Neural crest cell (in vitro differentiated cells): ENCODE measurements at places on chromosomes 7 and 10.

- no peak for DNase-seq
Observed at GRCh38 chr10:72858067-72858466, 35.5 kb upstream of the OIT3 start.

DNA sequence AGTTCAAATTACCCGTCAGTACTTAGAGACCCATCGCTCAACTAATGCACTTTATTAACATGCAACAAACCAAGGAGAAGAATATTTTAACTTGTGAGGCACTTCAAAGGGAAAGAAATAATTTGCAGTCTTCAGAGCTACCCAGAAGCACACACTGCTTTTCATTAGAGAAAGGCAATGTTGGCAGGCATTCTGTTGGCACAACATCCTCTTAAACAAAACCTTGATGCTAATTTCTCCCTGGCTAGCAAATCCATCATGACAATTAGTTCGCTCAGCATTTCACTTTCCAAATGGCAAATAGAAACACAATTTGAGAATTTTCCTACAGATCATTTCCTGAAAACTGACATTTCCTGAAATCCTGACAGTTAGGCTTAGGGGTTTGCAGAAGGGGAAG lies 155.6 kb upstream of the FAM13C start:
- no peak for DNase-seq

GRCh38 chr10:33421789-33422462 lies 87.5 kb upstream of the NRP1 start:
- DNase-seq, result no peak

DNA sequence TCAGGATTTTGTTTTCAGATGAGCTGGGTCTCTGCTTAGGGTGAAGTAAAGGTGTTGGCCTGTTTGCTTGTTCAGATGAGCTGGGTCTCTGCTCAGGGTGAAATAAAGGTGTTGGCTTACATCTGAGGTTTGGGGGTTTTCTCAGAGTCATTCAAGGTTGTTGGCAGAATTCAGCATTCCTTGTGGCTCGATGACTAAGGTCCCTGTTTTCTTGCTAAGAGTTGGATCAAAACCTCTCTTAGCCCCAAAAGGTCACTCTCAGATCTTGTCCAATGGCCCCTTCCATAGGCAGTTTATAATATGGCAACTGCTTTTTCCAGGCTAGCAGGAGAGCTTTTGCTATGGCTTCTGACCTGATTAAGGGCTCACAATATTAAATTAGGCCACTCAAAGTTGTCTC lies 106.6 kb downstream of the ADAM22 start:
- DNase-seq, result no peak

DNA sequence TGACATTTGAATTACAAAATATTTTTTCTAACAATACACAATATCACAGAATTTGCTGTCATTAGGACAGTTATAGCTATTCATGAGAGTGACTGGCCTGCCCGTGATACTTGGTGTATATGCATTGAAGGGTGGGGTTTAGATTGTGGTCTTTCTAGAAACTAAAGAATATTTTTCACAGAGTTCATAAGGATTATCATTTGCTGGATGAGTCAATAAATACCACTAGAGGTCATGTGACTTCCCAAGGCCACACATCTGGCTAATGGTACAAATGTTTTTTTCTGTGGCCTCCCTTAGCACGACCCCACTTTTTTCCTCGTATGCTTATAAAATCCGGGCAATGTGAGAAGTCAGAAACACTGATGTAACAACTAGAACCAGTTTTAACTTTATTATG lies 5.2 kb downstream of the OPTN start:
- DNase-seq, result no peak

DNA sequence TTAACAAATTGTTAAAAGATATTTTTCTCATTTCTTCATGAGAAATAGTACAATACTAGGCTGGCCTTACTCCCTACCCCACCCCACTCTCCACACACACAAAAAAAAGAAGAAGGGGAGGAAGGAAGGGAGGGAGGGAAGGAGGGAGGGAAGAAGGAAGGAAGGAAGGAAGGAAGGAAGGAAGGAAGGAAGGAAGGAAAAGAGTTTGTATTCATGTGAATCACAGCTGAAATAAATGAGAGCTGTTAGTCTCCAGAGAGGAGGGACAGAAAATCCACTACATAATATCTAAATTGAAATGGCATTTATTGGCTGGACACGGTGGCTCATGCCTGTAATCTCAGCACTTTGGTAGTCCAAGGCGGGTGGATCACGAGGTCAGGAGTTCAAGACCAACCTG lies 57.8 kb downstream of the SEMA3A start:
- no peak for DNase-seq

- DNase-seq, result no peak
Observed at GRCh38 chr7:44050915-44051560, 6.5 kb downstream of the DBNL start.

- no peak for DNase-seq
Observed at GRCh38 chr7:134599371-134599770, 47.3 kb upstream of the BPGM start.

- no peak for DNase-seq
Observed at GRCh38 chr7:50962962-50963374, 180.3 kb upstream of the GRB10 start.
